ENCODE measurements at places on chromosomes 12 and 14.
A peak's percentile ranks its signal among the peaks of the same experiment; 100 is the strongest.

GRCh38 chr12:13534242-13534641 lies 337.7 kb downstream of the EMP1 start:
- DNase-seq: no peak

DNA sequence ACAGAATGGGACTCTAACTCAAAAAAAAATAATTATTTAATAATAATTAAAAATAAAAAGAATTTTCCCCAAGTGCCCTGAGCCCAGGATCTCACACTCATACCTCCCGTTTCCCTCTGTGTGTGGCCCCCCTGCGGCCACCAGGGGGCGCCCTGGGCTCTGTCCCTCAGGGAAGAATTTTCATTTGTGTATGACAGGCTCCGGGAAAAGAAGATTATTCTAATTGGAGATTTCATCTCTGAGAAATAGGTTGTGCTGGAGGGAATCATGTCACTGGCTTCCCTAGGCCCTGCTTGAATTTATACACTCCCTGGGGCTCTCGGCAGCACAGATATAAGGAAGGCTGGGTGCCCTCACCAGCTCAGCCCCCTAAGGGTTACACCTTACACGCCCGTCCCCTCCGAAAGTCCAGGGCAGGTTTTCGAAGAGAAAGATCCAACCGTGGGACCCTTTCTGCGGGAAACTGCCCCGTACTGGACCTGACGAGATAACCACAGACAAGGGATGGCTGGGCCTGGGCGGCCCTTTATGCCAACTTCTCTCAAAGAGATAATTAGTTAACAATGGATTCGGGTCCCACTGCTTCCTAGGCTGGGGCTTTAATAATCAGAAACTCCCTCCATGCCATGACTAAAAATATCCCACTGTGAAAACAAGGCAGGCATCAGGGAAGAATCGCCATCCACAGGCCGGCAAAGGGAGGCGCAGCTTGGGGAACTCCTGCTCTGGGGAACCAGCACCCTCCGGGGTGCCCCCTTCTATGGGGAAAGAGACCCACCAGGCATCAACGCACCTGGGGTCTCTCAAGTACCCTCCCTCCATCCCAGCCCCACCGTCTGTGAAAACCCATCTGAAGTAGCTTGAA lies 80.7 kb downstream of the KDM2B start:
- DNase-seq: peak; percentile 64

DNA sequence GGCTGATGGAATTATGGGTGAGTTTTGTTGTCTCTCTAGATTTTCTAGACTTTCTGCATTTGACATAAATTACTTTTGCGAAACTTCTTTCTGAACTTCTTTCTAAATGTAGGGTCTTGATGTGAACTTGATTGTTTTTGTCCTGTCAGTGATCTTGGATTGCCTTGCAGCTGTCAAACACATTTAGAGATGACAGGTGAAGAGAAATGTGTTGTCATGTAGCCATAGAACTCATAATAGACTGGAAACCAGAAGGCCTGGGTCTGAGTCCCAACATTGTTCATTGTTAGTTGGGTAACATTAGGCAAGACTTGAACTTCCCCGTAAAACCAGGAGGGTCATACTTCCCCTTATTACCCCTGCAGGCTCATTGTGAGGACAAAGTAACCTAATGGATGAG lies 109.0 kb downstream of the LRIG3 start:
- no peak for DNase-seq

DNA sequence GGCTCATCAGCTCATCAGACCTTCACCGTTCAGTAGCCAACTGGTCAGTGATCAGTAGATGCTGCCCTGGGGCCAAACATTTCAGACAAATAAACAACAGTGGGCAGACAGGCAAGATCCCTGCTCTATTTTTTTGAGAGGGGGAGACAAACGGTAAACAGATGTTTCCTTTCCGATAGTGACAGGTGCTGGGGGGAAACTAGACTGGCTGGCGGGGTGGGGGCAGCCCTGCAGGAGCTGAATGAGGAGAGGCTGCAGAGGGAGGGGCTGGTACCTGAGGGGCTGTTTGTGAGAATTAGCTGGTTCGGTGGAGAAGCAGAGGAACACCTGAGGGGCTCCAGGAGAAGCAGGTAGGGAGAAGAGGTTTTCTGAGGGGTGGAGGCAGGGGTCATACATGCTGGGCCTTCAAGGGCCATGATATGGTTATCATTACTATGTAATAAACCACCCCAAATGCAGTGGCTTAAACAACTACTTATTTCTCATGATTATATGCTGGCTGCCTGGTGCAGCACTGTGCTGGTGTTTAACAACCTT lies 8.2 kb upstream of the GOLGA3 start:
- DNase-seq: no peak

- DNase-seq: no peak
Measured at GRCh38 chr12:128970941-128971340, 117.7 kb downstream of the GLT1D1 start.

- DNase-seq: no peak
Measured at GRCh38 chr14:90731487-90731886, 84.7 kb downstream of the TTC7B start.

GRCh38 chr12:24014915-24015832 lies 65.7 kb upstream of the SOX5 start:
- DNase-seq: no peak

DNA sequence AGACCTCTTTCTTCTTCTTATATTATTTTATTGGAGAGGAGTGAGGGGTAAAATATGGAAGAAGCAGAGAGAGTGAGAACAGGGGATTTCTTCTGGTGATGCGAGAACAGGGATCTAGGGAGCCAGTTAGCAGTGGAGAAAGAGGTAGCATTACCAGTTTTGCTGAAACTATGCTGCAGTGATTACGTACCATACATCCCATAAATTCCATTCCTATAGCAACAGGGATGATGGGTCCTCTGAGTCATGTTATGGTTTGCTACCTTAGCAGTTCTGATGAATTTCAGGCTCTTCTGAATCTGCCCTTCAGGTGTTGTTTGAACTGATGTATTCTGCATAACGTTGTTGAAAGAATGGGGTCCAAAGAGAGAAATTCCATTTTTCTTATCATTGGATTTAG lies 625.4 kb upstream of the LRFN5 start:
- DNase-seq: no peak

GRCh38 chr12:2353281-2353680 lies 300.5 kb downstream of the CACNA1C start:
- DNase-seq: no peak

DNA sequence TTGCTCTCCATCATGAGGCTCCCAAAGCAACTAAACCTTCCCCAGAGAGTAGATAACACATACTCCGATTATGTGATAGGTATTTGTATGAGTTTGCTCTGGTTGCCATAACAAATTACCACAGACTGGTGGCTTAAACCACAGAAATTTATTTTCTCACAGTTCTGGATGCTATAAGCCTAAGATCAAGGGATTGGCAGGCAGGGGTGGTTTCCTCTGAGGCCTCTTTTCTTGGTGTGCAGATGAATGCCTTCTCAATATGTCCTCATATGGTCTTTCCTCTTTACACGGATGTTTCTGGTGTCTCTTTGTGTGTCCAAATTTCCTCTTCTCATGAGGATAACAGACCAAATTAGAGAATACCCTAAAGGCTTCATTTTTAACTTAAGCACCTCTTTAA lies 285.8 kb upstream of the GRIP1 start:
- peak; percentile 74 for DNase-seq

DNA sequence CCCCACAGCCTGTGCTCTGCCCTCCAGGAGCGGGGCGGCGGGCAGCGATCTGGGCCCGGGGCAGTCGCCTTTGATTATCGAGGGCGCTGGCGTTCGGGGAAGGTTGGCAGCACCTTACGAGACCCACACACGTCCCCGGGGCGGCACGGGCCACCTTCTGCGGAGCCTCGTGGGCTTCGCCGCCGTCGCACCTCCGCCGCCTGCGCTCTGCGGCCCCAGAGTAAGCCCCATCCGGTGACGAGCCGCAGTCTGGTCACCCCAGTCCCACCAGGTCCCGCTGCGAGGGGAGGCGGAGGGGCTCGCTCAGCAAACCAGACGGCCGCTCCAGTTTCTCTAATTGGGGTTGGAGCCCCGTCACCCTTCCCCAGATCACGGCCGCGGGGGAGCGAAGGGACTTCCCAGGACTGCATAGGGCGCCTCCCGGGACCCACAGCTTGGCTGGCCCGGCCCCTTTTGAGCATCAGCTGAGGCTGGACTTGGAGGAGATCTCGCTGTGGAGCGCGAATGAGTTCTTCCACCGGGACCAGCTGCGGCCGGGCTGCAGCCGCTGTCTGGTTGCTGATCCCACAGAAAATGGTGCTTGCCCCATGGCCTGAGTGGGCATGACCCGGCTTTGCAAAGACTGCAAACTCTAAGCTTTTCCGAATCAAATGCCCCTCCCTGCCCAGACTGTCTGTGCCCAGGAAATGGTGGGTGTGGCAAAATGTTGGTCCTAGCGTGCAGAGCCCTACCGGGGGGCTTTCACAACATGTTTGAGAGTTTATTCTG lies 560 bp downstream of the LGALS3 start:
- peak; percentile 70 for DNase-seq

GRCh38 chr12:21340403-21340802 lies 5.7 kb upstream of the SLCO1A2 start:
- no peak for DNase-seq

- no peak for DNase-seq
Measured at GRCh38 chr12:99486277-99486676, 161.3 kb upstream of the GARIN6 start.

GRCh38 chr12:92134638-92135274 lies 10.9 kb downstream of the BTG1 start:
- DNase-seq: peak; percentile 83

- no peak for DNase-seq
Measured at GRCh38 chr12:89075880-89076540, 276.3 kb downstream of the DUSP6 start.

- no peak for DNase-seq
Measured at GRCh38 chr12:96386794-96387193, 13.4 kb downstream of the CDK17 start.

DNA sequence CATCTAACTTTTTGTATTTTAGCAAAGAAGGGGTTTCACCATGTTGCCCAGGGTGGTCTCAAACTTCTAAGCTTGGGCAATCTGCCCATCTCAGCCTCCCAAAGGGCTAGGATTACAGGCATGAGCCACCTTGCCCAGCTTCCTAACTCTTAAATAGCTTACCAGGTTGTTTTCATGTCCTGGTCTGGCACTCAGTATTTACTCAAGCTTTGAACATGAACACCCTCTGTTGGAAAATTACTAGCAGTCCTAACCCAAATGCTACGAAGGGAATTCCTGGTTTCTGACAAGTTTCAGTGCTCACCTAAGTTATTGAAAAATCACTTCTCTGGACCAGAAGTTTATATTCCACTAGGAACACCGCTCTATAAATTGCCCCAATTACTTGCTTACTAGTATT lies 32.5 kb upstream of the GCH1 start:
- no peak for DNase-seq

- peak; percentile 84 for DNase-seq
Measured at GRCh38 chr12:89750389-89751351, 42.0 kb upstream of the ATP2B1 start.

GRCh38 chr12:13164921-13165616 lies 31.5 kb upstream of the EMP1 start:
- DNase-seq: no peak

- DNase-seq: no peak
Measured at GRCh38 chr14:105139212-105139825, 29.3 kb downstream of the JAG2 start.

GRCh38 chr14:95320955-95321600 lies 1.4 kb upstream of the CLMN start:
- DNase-seq: no peak

GRCh38 chr12:105705235-105705634 lies 374.7 kb downstream of the C12orf75 start:
- DNase-seq: no peak

- no peak for DNase-seq
Measured at GRCh38 chr12:65857840-65858239, 33.6 kb downstream of the HMGA2 start.

Measured in fibroblast of skin of back (primary cell).